ENCODE measurements at places on chromosomes 7 and 10. TPM values are rescaled to one million over a fixed set of nuclear protein-coding genes. Genes with fewer than 3 reads are reported as not detected.

Gene MARVELD1
- total RNA-seq, result 15.4 TPM

Gene OR2A5
- total RNA-seq, result not detected

Gene ACSM6
- not detected for total RNA-seq

Gene UTF1
- total RNA-seq, result not detected
